Mammary epithelial cell (primary cell): ENCODE measurements at places on chromosomes 2 and 18. TPM values are rescaled to one million over a fixed set of nuclear protein-coding genes. Genes with fewer than 3 reads are reported as not detected.

Gene GPR39
- polyA plus RNA-seq = 15.6 TPM

- DNase-seq = no peak
These were observed 361.7 kb downstream of the ANAPC1 start for GRCh38 chr2:111522231-111522768.

DNA sequence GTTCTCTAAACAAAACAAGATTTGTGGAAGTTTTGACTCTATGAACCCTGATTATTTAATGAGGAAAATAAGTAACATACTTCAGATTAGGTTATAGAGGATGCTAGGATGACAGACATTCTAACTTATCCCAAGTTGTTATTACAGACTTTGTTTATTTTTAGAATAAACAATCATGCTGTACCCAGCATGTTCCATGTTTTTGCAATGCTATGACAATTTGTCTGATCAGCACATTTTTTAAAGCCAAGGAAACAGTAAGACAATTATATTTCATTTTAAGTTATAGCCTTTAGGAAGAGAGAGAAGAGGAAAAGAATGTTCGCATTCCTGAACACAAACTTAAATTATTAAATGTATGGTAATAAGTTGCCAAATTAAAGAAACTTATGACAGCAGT lies 119.8 kb downstream of the KYNU start:
- DNase-seq = no peak

DNA sequence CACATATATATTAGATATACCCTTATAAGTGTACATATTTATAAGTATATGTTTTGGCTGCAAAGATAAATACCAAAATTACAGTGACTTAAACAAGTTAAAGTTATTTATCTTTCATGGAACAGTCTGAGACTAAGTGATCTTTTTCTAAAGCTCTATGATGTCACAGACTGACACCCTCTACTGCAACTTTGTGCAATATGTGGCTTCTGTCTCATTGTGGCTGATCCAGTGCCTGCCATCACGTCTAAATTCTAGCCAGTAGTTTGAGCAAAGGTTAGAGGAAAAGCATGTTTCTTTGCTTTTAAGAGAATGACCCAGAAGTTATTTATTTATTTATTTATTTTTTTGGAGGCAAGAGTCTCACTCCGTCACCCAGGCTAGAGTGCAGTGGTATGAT lies 13.8 kb upstream of the GATA6 start:
- no peak for DNase-seq

Gene SPATA3
- polyA plus RNA-seq = not detected

- no peak for DNase-seq
These were observed 813 bp downstream of the NDC80 start for GRCh38 chr18:2572171-2572569.

GRCh38 chr2:60439219-60439974 lies 114.1 kb downstream of the BCL11A start:
- DNase-seq = no peak

DNA sequence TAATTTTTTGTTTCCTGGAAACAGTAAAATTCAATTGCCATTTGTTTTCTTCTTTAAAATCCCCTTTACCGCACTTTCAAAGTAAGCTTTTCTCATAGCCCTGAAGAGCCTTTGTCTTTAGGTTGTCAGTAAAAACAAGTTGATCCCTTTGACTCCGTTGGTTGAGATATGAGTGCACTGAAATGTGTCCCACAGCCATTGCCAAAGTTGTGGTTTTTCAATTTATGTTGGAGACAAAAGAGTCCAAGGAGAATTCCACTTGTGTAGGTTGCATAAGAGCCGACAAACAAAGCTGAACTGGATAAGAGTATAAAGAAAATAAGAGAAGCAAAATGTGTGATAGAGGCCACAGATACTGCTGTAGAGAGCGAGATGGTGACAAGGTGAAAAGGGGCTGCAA lies 26.1 kb upstream of the HNMT start:
- no peak for DNase-seq

Gene CNDP2
- polyA plus RNA-seq = 97.7 TPM

- DNase-seq = peak; percentile 86
These were observed 47.6 kb upstream of the IL1R1 start for GRCh38 chr2:102094917-102095316.

Gene SAG
- not detected for polyA plus RNA-seq

- DNase-seq = no peak
These were observed 912.7 kb downstream of the CPS1 start for GRCh38 chr2:211468877-211469663.

DNA sequence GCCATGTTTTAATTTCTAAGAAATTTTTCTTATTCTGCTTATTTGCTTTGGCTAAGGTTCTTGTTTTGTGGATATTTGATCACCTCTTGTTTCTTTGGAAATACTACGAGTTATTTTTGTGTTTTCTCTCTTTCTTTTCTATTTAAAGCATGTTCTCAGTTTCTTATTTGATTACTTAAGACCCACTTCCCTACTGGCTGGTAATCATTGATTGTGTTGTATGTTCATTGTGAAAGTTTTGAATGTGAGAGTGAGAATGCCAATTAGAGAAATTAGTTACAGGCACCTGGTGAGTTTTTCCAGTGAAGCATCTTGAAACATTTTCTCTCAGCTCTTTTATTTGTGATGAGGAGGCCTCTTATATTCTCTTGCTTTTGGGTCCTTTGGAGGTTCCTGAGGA lies 226.7 kb upstream of the MC4R start:
- no peak for DNase-seq

- DNase-seq = no peak
These were observed 9.4 kb downstream of the COL3A1 start for GRCh38 chr2:188983427-188984064.

- DNase-seq = peak; percentile 24
These were observed 703 bp downstream of the UGGT1 start for GRCh38 chr2:128091726-128092080.

Gene ITGA4
- 8.7 TPM for polyA plus RNA-seq

Gene GPAT2
- not detected for polyA plus RNA-seq

Gene ATOH8
- not detected for polyA plus RNA-seq

Gene B4GALT6
- 6.1 TPM for polyA plus RNA-seq

Gene SPDYA
- polyA plus RNA-seq = 0.03 TPM

- no peak for DNase-seq
These were observed 204.6 kb downstream of the SP3 start for GRCh38 chr2:173760553-173760952.

DNA sequence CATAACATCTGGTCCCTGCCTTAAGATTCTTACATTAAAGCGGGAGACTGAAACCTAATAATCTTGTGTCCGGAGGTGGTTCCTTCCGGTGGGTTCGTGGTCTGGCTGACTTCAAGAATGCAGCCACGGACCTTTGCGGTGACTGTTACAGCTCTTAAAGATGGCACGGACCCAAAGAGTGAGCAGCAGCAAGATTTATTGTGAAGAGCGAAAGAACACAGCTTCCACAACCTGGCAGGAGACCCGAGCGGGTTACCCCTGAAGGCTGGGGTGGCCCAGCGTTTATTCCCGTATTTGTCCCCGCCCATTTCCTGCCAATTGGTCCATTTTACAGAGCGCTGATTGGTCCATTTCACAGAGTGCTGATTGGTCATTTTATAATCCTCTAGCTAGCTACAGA lies 122.3 kb upstream of the SIX2 start:
- DNase-seq = no peak

GRCh38 chr18:44290366-44290977 lies 390.2 kb upstream of the SETBP1 start:
- DNase-seq = peak; percentile 1

DNA sequence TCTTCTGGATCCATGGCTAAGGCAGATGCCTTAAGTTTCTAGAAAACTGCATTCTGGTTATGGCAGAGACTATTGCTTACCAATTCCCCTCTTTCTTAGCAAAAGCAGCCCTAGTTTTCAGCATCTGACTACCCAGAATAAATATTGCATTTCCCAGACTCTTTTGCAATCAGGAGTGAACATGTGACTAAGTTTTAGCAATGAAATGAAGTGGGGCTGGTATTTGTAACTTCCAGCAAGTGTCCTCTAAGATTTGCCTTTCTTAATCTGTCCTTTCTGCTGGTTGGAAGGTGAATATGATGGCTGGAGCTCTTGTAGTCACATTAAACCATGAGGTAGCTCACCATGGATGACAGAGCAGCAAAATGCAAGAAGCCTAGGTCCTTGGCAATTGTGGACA lies 132.9 kb upstream of the PKDCC start:
- DNase-seq = no peak

DNA sequence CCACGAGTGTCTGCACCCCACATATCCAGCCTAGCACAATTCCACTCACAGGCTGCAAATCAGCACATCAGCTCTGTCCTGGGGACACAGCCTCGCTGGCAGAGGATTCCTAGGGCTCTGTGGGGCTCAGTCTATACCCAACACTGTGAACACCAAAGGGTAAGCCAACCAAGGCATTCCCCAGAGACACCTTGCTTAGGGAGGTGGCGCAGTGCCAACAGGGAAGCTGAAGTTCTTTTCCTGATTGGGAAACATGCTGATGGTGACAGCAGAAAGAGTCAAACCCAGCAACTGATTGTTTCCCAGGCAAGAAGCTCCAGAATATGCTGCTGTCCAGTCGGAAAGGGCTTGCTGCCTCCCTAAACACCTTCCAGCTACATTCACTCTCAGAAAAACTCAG lies 55.8 kb downstream of the TTC32 start:
- no peak for DNase-seq

GRCh38 chr2:233830111-233830802 lies 24.1 kb downstream of the HJURP start:
- DNase-seq = no peak

GRCh38 chr2:85523903-85524335 lies 15.0 kb upstream of the MAT2A start:
- DNase-seq = no peak

Gene DSG1
- polyA plus RNA-seq = 0.07 TPM

Gene FAM124B
- polyA plus RNA-seq = not detected

Gene G6PC2
- not detected for polyA plus RNA-seq
